ENCODE measurements at places on chromosomes 7 and 10.

DNA sequence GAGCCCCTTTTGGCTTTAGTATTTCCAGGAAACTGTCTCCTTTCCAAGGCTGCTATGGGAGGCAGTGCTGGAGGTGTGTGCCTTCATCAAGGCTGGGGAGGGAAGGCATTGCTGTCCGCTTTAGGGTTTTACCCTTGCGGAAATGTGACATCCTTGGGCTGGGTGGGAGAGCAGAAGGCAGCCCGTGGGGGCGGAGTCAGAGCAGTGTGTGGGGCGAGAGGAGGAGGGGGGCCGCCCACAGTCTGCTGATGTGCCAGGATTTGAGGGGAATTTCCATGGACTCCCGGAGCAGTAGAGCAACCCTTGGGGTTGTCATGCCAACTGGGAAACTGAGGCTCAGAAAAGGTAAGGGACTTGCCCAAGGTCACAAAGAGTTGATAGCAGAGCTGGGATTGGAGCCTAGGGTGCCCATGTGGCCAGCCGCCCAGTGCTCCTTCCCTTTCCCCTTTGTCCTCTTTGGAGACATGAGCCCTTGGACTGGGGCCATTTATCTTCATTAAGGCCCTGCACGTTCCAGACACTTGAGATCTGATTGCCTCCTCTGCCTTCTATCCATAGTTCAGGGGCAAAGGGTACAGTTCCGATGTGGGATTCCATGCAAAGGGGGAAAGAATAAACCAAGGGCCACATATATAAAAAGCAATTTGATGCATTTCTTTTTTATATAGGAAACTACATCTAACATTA lies 22.2 kb downstream of the TSPAN15 start:
- H3K27ac ChIP-seq: no peak overlapping the region
- no peak for DNase-seq
- no peak overlapping the region for H3K4me3 ChIP-seq
- peaks cover 3% of the 10 kb centered on the region for H3K36me3 ChIP-seq

DNA sequence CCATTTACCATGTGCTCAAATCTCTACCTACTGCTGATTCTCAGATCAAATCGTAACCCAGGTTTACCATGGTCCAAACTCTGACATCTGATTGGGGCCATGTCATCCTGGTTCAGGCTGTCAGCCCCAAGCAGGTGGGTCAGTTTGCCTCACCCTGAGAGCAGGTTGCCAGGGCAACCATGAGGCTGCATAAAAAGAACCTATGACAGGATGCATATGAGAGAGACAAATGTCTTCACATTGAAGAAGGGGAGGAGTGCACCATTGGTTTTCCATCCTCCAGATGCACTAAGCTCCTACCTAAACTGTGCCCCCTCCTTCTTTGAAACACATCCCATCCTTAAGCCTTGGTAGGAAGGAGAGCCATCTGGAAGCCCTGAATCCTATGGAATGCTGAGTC lies 10.2 kb downstream of the PRSS1 start:
- H3K27ac ChIP-seq: no peak overlapping the region
- peaks cover 23% of the 10 kb centered on the region for H3K36me3 ChIP-seq
- no peaks in the 10 kb centered on the region for H3K27me3 ChIP-seq

- peaks cover 26% of the 10 kb centered on the region for H3K4me1 ChIP-seq
- H3K27me3 ChIP-seq: peaks cover 16% of the 10 kb centered on the region
- H3K27ac ChIP-seq: no peak overlapping the region
- H3K4me3 ChIP-seq: no peak overlapping the region
- DNase-seq: no peak
Measured at GRCh38 chr10:127973791-127974311, 66.9 kb downstream of the PTPRE start.

DNA sequence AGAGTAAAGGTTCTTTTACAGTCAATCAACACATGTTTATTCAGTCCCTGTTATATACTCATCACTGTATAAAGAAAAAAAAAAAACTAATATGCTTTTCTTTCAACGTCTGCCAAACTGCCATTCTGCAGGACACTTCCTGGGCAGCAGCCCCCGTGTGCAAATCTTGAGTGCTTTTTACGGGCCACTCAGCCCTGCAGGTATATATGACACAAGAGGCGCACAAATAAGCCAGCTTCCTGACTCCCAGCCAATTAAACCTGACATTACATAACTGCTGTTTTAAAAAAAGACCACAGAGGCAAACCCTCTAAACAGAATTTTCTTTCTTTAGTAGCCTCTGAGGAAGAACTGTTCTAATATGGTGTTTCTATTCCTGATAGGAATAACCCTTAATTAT lies 263.0 kb upstream of the NEBL start:
- peaks cover 6% of the 10 kb centered on the region for H3K27me3 ChIP-seq
- no peaks in the 10 kb centered on the region for H3K36me3 ChIP-seq
- no peak overlapping the region for H3K4me3 ChIP-seq
- no peak for DNase-seq
- no peaks in the 10 kb centered on the region for H3K4me1 ChIP-seq

- no peaks in the 10 kb centered on the region for H3K4me1 ChIP-seq
- no peak overlapping the region for H3K27ac ChIP-seq
- peaks cover 1% of the 10 kb centered on the region for H3K27me3 ChIP-seq
- no peak overlapping the region for H3K4me3 ChIP-seq
- H3K36me3 ChIP-seq: peaks cover 22% of the 10 kb centered on the region
- DNase-seq: no peak
Measured at GRCh38 chr7:26614503-26614902, 249.9 kb downstream of the SKAP2 start.

DNA sequence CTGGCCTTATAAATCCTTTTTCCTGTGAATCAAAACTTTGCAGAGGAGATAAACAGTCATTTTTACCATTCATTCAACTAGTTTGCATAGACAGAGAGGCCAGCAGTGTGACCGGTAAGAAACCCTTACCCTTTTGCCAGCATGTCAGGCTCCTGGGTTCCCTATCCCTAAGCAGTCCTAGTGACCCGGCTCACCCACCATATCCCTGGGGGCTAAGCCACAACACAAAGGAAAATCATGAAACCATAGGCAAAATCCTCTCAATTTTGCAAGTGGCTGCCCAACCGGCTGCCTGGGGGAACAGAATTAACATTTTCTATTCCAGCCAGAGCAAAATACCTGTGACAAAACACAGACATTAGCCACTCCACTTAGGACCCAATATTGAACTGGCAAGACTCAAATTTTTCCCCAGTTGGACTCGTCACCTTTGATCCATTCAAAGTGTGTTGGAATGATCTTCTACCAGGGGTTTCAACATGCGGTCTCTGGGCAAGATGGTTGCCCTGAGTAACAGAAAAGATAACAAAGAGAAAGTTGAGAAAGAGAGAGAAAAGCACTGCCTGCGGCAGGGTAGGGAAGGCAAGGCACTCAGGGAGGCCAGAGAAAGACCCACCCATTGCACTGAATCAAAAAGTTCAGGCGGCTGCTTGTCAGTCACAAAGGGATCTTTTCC lies 174.8 kb upstream of the NAMPT start:
- H3K27ac ChIP-seq: no peak overlapping the region
- no peaks in the 10 kb centered on the region for H3K27me3 ChIP-seq
- no peaks in the 10 kb centered on the region for H3K4me1 ChIP-seq

DNA sequence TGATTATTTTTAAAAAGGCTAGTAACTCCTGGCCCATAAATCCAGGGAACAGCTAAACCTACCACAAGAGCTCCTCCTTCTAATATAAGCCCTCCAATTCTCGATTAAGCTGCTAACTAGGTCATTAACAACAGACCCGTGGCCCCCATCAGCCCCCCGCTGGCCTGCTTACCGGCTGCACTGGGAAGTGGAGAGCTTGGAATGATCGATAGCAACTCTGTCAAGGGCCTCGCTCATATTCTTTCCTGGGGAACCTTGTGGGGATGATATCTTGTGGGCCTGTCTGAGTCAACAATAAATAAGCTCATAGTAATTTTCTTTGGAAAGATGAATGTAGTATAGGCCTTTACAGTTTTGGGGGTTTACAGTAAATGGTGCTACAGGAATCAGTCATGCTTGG lies 353.5 kb downstream of the TCERG1L start:
- no peak overlapping the region for H3K27ac ChIP-seq
- H3K4me1 ChIP-seq: no peaks in the 10 kb centered on the region
- no peaks in the 10 kb centered on the region for H3K36me3 ChIP-seq
- H3K4me3 ChIP-seq: no peak overlapping the region
- no peak for DNase-seq
- H3K27me3 ChIP-seq: no peaks in the 10 kb centered on the region

DNA sequence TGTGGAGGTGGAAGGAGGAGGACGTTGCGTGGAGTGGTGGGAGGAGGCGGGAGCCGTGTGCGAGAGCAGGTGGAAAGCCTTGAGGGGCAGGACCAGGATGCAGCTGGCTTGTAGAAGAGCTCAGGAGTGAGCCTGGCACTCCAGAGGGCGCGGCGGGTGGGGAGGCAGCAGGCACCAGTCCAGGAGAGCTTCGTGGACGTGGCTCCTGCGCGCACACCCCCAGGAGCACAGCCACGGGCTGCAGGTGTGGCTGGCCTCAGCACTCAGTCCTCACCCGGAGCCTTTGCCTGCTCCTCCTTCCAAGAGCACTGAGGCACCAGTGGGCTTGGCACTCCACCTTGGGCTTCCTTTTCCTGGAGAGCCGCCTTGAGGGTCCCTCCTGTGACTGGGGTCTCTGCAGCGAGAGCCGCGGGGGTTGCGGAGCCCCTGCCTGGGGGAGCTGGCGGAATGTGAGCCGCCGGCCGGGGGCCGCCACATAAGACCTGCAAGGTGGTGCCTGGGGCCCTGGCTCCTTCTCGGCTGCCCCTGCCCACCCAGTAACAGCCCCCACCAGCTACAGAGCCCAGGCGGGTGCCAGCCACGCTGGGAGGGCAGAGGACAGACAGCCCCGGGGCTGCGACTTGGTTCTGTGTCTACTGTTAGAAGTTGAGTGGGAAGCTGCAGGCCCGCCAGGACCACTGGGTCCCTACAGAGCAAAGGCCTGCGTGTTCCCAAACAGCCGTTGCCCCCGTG lies 11.1 kb downstream of the MAFK start:
- DNase-seq: no peak
- H3K27ac ChIP-seq: no peak overlapping the region
- peaks cover 7% of the 10 kb centered on the region for H3K27me3 ChIP-seq
- H3K36me3 ChIP-seq: no peaks in the 10 kb centered on the region
- no peak overlapping the region for H3K4me3 ChIP-seq

DNA sequence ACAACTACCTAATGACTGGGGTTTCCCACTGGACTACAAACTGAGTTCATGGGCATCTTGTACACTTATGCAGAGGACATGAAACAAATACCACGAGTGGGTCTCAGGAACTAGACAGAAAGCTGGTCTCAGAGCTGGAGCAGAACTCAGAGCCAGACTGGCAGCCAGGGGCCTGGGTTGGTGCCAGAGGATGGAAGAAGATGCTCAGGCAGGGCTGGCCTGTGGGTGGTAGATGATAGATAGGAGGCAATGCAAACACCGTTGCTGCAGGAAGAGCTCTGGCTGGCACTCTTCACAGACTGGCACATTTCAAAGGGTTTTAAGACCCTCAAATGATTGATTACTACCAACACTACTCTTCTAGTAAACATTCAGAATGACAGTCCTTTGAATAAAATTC lies 28.8 kb downstream of the ENO4 start:
- DNase-seq: no peak
- no peaks in the 10 kb centered on the region for H3K4me1 ChIP-seq
- no peaks in the 10 kb centered on the region for H3K36me3 ChIP-seq
- H3K4me3 ChIP-seq: no peak overlapping the region
